Foreskin keratinocyte (primary cell): ENCODE measurements at places on chromosomes 11 and 22.

DNA sequence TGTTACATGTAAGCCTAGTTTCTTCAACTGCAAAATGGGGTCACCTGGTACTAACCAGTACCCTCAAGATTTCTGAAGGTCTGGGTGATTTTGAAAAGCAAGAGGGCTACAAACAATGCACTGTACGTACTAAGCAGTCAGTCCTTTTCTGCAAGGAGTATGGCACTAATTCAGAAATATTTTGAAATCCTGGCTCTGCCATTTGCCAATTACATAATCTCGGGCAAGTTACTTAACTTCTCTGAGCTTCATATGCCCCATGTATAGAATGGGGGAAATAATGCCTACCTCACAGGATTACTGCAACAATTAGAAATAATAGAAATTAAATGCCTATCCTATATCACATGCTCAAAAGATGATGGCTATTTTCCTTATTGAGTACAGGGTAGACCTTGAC lies 60.7 kb upstream of the CCDC89 start:
- no peak for DNase-seq

DNA sequence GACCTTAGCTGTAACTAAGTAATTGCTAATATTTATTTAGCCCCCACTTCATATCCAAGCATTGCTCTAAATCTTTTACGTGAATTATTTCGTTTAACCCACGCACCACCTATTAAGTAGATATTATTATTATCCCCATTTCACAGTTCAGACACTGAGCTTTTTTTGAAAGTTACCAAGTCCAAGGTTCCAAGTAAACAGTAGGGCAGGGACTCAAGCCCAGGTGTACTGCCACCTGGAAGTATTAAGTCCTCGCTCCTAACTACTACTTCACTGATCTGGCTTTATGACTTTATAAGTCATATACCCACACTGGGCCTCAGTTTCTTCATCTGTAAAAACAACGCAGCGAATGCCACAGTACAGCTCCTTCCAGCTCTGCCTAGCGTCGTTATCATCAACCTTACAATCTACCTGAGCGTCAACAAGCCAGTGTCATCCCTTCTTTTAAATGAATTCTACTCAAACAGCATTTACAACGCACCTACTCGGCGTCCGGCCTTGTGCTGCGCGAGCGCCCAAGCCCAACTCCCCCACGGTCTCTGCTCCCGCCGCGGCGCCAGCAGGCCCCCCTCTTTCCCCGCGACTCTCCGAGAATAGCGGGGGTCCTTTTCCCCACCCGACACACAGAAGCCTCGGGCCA lies 624 bp downstream of the TMEM41B start:
- DNase-seq = no peak

GRCh38 chr11:100774132-100774531 lies 87.0 kb downstream of the ARHGAP42 start:
- DNase-seq = no peak

- no peak for DNase-seq
These were observed 10.5 kb upstream of the MFNG start for GRCh38 chr22:37496651-37497050.

DNA sequence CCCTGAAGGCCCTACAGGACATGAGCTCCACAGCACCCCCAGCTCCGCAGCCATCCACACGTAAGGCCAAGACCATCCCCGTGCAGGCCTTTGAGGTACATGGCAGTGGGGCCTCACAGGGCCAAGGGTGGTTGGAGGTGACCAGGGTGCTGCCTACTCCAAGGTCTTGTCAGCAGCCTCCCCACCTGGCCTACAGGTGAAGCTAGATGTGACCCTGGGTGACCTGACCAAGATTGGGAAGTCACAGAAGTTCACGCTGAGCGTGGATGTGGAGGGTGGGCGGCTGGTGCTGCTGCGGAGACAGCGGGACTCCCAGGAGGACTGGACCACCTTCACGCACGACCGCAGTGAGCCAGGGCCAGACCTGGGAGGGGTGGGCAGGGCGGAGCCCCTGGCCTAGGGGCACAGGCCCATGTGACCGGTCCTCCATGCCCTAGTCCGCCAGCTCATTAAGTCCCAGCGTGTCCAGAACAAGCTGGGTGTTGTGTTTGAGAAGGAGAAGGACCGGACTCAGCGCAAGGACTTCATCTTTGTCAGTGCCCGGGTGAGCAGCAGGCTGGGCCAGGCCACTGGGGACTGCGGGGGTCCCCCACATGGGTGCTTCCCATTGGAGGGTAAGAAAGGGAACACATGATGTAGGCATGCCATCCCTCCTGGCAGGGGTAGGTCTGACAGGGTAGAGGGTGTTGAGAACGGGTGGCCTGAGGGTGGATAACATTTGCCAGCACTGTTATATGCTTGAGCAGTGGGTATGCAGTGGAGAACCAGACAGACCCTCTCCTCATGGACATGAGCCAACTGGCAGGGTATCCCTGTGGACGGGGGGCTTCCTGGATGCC lies 5.6 kb downstream of the INPPL1 start:
- DNase-seq = no peak

DNA sequence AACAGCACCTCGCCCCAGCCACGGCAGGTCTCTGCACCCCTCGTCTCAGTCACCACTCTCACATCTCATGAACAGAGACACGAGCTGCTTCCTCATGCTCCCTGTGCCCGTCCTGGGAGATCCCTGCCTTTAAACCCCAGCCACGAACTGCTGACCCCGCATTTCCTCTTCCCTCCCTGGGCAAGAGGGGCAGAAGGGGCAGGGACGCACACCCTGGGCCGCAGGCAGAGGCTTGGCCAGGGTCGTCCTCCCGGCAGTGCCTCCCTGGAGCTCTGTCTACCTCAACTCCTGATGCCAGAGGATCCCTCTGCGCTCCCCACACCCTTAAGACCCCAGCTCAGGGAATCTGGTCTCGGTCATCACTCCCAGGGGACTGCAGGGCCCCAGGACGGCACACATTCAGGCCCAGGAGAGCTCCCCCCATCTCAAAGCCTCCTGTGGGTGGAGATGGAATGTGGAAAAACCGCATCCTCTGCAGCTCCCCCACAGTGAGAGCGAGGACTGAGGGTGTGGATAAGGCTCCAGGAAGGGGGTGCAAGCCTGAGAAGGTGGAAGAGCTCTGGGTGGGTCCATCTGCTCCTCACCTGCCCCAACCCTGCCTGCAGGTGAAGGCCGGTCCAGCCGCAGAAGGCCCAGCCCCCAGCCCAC lies 1.2 kb downstream of the BID start:
- peak; percentile 29 for DNase-seq

- DNase-seq = no peak
These were observed 119.1 kb downstream of the RRM1 start for GRCh38 chr11:4213746-4214145.

- DNase-seq = no peak
These were observed 9.3 kb downstream of the RSPH14 start for GRCh38 chr22:23132376-23133091.

- no peak for DNase-seq
These were observed 168.8 kb upstream of the SYT13 start for GRCh38 chr11:45454917-45455401.

- no peak for DNase-seq
These were observed 123.3 kb upstream of the CCDC90B start for GRCh38 chr11:83409476-83409875.

DNA sequence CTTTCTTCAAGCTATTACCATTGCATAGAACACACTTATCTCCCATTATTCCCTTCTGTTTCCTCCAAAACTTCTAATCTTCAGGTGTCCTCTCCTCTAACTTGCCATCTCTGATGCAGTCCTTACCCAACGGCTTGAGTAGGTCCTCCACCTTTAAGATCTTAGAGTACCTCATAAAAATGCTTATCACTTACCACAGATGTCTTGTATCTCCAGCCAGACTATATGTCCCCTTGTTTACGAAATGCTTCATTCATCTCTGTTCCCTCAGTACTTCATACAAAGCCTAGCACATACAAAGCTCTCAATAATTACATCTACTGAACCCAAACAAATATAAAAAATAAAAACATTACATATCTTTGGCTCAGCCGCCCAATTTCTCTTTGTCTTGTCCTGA lies 49.2 kb downstream of the PAK1 start:
- DNase-seq = no peak

GRCh38 chr11:67631411-67631810 lies 1.7 kb upstream of the NUDT8 start:
- DNase-seq = no peak

DNA sequence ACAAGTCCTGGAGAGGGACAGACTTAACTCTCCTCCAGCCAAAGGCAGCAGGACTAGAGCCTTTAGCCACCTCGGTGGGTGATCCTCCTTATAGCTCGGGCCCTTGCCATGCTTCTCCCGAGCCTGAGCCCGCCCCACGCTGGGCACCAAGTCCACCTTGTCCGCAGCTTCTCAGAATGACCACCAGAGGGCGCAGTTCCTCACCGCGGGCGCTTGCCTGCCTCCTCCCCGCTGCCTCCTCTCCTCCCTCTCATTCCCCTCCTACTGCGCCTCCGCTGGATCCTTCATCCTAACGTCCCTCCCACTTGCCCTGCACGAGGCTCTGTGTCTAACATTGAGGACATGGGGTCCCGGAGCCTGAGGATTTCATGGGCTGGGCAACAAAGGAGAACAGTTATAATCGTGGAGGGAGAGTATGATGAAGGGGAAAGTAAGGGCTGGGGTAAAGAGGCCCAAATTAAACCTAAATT lies 11.3 kb upstream of the MOGAT2 start:
- DNase-seq = peak; percentile 38

DNA sequence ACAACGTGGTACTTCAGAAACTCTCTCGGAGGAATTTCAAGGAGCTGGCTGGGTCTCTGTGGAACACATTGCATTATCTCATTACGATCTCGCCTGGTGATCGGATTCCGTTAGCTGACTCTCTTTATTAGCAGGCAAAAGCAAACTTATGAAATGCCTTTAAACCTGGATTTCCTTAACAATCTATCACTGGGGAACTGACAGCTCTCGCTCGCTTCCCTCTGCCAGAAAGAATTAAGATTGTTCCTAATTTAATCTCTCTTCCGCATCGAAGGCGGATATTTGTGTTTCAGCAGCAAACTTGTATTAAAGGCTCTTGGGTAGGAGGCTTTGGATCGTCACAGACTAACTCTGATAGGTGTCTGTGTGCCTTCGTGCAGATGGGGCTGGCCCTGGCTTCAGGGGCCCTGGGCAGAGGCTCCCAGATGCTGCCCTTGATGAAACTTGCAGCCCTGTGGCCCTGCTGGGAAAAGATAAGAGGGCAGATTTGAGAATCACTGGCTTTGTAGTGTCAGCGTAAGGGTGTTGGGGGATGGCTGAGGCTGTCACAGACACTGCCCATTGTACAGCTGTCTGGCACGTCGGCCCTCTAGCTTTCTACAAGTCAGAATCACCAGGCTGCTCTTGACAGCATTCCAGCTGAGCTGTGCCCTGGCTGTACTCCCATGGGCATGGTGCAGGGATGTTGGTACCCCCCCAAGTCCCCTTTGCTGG lies 162.2 kb upstream of the NECTIN1 start:
- no peak for DNase-seq

DNA sequence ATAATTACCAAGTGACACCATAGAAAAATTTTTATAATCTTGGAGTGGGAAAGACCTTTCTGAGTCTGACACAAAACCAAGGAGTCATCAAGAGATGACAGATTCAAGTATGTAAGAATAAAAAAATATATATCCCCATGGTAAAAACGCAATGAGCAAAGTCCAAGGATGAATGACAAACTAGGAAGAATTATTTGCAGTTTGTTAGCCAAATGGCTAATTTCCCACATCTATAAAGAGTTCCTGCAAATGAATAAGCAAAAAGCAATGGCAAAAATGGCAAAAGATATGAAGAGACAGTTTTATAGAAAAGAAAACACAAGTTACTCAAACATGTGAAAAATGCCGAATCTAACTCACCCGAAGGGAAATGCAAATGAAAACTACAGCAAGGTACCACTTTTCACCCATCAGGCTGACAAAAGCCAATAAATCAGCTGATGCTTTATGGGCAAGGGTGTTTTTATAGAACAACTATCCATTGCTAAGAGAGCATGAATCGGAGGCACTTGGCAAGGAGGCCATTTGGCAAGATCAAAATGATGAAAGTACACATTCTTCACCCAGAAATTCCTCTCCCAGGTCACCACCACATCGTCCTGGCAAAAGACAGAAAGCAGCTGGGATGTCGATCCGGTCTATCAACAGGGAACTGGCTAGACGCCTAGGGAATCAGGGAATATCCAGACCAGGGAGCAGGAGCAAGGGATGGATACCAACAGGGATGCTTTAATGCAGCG lies 21.1 kb upstream of the KLHL35 start:
- DNase-seq = no peak

GRCh38 chr22:46915950-46916730 lies 153.7 kb downstream of the TBC1D22A start:
- DNase-seq = no peak

- DNase-seq = no peak
These were observed 72.0 kb downstream of the RCN1 start for GRCh38 chr11:32162906-32163305.

- DNase-seq = peak; percentile 58
These were observed 18.6 kb upstream of the APLNR start for GRCh38 chr11:57255618-57256017.

DNA sequence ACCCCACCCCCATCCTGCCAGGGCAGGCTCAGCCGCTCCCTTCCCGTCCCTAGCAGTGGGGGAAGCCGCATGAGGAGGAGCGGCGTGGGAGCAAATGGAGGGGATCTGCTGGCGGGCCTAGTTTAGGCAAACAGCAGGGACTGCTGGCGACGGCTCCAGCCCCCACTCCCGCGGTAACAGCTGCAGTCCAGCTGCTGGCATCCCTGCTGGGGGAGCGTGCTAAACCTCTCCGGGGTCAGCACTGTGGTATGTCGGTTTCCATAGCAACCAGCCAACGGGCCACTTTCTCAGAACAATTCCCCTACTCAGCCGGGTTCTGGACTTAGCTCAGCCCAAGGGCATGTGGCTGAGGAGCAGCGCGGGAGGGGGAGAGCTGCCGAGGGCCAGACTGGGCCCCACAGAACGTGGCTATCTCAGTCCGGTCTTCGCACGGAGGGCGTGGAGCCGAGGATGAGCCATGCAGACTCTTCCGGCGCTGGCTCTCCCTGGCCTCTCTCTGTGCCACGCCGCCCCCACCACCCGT lies 98.8 kb downstream of the PKNOX2 start:
- peak; percentile 18 for DNase-seq

DNA sequence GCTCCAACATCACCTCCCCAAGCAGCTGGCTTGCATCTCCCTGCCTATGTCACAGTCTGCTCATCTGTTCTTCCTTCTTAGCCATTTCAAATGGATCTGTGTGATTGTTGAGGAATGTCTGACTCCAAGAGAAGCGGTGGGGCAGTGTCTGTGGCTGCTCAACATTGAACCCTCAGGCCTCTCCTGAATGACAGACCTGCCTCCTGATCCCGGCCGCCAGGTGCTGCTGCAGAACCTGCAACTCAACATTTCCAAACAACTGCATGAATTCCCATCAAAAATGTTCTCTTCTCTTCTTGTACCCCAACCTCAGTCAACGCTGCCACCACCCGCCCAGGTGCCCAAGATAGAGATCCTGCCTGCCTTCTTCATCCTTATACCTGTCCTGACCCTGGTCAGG lies 132.5 kb downstream of the FBXO7 start:
- DNase-seq = no peak

- peak; percentile 87 for DNase-seq
These were observed 1281.8 kb upstream of the TENM4 start for GRCh38 chr11:80722629-80723028.

DNA sequence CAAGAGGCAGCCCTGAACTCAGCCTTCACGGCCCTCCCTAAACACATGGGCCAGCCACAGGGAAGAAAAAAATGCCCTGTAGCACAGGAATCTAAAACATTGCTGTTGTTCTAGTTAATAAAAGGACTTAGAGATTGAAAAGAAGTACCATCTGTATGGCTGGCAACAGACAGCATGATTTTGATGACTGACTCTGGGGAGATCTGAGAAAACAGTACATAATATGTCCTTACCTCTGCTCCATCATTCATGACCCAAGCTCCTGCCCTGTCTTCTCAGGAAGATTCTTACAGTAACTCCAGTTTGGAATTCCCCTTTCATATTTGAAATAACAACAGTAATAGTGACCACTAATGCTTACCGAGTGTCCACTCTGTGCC lies 244.2 kb downstream of the ETS1 start:
- DNase-seq = no peak
